SW480 (cell line): ENCODE measurements at places on chromosomes 6 and 20.

- DNase-seq, result no peak
Measured at GRCh38 chr6:138726066-138726756, 47.4 kb upstream of the CCDC28A start.

DNA sequence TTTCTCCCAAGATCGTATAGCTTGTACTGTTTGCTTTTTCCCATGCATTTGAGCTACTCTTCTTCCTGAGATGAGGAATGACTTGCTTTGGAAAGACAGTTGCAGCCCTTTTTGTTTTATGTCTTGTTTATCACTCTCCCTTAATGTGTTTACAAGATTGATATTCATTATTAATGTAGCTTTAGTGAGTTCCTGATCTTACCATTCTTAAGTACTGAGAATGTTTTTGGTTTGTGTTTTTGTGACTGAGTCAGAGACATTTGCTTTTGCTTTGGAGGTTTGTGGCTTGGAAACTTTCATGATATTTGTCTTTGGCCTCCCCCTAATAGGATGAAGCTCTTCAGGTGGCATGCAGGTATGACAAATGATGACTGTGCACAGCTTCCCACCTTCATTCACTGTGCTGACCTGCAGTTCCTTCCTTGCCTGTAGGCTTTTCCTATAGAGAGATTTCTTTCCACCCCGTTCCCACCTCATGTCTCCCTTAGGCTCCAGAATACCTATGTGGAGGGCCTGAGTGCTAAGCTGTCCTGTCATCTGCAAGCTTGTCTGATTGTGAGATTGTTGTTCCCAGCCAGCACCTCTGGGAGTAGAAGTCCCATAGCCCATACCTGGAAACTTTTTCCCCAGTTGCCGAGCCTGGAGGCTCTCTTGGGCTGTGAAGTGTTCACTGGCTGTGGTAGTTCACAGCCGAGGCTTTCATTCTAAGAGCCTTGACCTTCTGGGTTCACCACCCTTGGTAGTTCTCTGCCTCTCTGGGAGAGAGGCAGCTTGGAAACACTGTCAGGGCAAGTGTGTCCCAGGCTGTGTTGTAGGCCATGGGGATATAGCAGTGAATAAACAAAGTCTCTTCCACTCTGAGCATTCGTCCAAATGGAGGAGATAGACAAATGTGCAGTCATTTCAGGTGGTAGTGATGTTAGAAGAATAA lies 27.1 kb downstream of the CDS2 start:
- DNase-seq, result peak; percentile 71

- DNase-seq, result no peak
Measured at GRCh38 chr20:20138301-20139064, 86.2 kb downstream of the CFAP61 start.

DNA sequence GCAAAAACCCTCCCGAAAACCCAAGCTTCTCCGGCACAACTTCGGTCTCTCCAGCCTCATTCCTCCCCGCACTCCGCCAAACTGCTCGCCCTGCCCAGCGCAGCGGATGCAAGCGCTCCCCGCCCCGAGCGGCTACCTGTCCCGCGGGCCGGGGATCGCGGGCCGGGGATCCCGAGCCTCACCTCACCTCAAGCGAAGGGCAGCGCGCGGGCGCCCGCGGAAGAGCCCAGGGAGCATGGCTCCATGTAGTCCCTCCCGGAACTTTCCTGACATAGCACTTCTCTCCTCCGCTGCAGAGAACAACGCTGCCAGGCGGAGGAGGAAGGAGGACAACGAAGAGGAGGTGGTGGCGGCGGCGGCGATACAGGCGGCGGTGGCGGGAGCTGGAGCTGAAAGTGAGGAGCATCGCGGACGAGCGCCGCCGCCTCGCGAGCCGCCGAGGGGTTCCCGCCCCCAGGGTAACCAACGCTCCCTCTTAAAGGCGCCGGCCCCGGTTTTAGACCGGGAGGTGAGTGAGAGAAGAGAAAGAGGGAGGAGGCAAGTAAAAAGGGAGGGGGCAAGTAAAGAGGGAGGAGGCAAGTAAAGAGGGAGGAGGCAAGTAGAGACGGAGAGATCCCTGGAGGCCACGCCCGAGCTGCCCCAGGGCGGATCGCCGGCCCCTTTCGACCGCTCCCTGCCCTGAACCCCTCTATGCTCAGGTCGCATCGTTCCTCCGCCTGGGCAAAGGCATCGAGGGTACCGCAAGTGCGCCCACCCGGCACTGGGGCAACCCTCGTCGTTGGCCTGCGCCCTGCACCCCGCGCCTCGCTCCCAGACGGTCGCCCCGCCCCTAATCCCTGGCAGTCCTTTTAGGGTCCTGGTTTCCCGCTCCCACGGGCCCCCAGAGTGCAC lies at the start of gene GPR63:
Gene GPR63 (minus strand): TSS at position 397 of the 891 bp plus-strand sequence. CDS start 37,746 bp downstream, outside the sequence.
- DNase-seq, result peak; percentile 69

- no peak for DNase-seq
Measured at GRCh38 chr20:57930351-57930750, 220.5 kb upstream of the PMEPA1 start.

GRCh38 chr20:21936720-21937380 lies 231.4 kb downstream of the PAX1 start:
- no peak for DNase-seq

DNA sequence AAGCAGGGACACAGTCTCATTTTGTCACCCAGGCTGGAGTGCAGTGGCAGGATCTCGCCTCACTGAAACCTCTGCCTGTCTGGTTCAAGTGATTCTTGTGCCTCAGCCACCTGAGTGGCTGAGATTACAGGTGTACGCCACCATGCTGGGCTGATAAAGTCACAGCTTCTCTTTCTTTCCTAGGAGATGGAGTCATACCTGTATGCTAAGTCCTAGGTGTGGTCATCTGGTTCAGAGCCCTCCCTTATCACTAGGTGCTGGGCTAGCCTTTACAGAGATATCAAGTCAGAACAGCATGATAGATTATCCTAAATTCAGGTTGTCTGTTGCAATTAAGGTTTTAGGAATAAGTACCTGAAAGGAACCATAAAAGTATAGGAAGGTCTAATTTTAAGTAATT lies 86.7 kb downstream of the AHI1 start:
- DNase-seq, result no peak

GRCh38 chr20:60362531-60362930 lies 404.3 kb downstream of the CDH26 start:
- DNase-seq, result no peak

- no peak for DNase-seq
Measured at GRCh38 chr20:25009218-25010145, 16.9 kb upstream of the APMAP start.

- DNase-seq, result no peak
Measured at GRCh38 chr6:144467172-144467762, 182.1 kb downstream of the UTRN start.

- DNase-seq, result no peak
Measured at GRCh38 chr6:77371748-77372147, 91.5 kb downstream of the HTR1B start.

- DNase-seq, result peak; percentile 67
Measured at GRCh38 chr6:6803180-6803977, 214.9 kb downstream of the LY86 start.
